DMS 273 treated with DMSO at 0.1 percent for 48 hours (cell line): ENCODE measurements at places on chromosomes 7 and 10.

DNA sequence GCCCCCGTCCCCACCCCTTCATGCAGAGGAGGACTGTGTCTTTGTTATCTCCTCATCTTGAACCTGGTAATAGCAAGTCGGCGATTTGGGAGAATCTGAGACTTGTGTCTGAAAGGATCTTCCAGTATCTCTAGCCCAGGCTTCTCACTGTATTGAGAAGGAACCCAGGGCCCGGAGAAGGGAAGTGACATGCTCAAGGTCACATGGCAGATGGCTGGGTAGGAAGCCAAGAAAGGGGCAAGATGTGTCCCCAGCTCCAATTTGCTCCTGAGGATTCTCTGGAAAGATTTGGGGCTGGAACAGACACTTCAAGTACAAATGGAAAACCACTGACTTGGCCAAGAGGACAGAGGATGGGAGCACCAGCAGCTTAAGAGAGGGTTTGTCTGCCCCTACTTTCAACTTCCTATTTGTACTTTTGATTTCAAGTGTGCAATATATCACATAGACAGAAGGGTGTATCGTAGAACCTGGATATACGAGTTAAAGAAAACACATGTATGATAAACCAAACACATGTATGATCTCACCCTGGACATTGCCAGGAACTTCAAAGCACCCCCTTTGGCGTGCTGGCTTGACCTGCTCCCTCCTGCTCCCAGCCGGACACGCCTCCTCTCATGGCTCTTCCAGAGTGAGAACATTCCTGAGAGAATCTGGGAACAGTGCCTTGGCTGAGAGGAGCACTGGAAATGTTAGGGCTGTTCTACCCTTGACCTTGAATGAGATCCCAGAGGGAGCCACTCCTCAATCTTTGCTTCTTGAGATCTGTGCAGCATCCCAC lies 79.7 kb downstream of the CDH23 start:
- DNase-seq, result no peak

GRCh38 chr10:100531761-100532160 lies 2.1 kb upstream of the NDUFB8 start:
- no peak for DNase-seq

GRCh38 chr10:12617191-12618175 lies 268.1 kb downstream of the CAMK1D start:
- no peak for DNase-seq

- no peak for DNase-seq
These were observed 44.2 kb upstream of the LRRC4 start for GRCh38 chr7:128075242-128076095.
